ENCODE measurements at places on chromosomes 5 and 9.

DNA sequence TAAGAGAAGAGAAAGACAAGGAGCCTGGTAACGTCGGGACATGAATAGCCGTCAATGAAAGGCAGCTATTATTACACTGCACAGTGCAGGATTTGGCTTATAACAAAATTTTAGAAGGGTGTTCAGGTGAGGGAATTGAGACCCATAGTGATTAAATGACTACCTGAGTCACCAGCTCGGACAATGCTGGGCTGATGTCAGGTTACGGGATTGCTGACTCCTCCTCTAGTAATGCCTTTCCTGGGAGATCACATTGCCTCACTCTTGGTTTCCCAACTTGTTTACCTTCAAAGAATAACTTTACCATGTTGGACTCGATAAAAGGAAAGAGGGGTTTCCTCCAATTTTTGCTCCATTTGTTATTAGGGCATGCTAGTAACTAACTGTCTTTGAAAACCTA lies 132.6 kb downstream of the GHR start:
- DNase-seq = no peak

DNA sequence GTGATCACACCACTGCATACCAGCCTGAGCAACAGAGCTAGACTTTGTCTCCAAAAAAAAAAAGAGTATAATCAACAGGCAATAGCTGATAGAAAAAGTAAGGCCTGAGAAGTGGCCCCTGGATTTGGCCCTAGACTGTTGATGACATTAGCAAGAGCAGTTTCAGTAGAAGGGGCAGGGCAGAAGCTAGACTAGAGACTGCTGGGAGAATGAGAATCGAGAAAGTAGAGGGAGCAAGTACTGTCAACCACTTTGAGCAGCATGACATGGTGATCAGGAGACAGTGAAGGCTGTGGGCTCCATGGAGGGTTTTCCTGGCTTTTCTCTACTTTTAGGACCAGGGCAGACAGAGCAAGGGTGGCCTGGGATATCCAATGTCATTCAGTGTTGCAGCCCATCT lies 34.9 kb upstream of the B4GALT1 start:
- DNase-seq = no peak

GRCh38 chr9:92616199-92616641 lies 53.7 kb downstream of the IPPK start:
- no peak for DNase-seq

GRCh38 chr5:81068635-81069034 lies 108.5 kb downstream of the RASGRF2 start:
- DNase-seq = no peak

DNA sequence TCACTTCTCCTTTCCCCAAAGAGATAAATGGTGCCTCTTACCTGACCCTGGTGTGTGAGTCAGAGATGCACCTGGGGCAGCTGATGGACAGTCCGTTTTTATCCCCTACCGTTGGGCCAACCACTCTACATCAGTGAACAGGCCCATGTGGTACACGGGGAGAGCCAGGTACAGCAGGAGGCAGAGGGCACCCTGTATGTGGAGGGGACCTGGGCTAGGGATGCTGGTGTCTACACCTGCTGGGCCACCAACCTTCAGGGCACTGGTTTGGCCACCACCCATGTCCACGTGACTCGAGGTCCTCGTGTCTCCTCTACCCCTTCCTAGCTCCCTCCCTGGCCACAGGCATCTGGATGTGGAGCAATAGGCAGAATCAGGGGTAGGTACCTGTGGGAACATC lies 22.7 kb upstream of the ANXA6 start:
- DNase-seq = no peak

DNA sequence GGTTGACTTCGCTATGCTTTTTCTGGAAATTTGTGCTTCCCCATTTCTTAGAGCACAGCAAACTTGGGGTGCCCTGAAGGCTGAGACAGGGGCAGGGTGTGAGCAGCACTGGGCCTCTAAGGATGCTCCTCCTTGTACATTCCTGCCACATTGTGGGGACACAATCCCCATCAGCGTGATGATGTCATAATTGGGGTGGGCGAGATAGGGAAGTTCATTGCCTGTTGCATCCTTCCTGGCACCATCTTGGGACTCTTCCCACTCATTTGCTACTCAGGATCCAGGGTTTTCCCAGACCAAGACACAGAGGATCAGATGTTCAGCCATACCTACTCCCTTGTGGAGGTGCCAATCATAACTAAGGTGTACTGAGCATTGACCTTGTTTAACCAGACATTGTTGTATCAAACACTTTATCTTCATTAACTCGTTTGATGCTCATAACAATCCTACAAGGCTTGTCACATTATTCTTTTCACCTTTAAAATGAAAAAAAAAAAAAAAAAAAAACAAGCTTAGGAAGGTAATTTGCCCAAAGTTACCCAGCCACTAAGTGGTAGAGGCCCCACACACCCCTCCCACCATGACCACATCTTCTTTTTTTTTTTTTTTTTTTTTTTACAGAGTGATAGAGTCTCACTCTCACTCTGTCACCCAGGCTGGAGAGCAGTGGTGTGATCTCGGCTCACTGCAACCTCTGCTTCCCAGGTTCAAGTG lies 87.6 kb downstream of the UGCG start:
- no peak for DNase-seq

- DNase-seq = no peak
These were observed 273.9 kb upstream of the IRX2 start for GRCh38 chr5:3025392-3025791.

DNA sequence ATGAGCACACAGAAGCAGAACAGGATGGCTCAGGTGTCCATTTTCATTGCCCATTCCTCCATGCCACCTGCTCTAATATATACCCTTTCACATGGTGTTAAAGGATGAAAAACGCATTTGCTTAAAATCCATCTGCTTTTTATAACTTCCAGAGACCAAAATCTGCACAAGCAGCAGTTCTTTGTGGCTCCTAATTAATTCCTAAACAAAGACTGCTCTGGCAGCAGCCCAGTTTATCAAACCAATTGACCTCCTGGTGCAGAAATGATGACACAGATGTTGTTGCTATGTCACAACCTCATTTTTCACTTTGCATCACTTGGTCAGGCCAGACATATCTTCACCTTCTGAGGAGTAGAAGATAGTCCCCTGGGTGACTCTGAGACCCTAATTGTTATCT lies 141.2 kb downstream of the ASTN2 start:
- no peak for DNase-seq

DNA sequence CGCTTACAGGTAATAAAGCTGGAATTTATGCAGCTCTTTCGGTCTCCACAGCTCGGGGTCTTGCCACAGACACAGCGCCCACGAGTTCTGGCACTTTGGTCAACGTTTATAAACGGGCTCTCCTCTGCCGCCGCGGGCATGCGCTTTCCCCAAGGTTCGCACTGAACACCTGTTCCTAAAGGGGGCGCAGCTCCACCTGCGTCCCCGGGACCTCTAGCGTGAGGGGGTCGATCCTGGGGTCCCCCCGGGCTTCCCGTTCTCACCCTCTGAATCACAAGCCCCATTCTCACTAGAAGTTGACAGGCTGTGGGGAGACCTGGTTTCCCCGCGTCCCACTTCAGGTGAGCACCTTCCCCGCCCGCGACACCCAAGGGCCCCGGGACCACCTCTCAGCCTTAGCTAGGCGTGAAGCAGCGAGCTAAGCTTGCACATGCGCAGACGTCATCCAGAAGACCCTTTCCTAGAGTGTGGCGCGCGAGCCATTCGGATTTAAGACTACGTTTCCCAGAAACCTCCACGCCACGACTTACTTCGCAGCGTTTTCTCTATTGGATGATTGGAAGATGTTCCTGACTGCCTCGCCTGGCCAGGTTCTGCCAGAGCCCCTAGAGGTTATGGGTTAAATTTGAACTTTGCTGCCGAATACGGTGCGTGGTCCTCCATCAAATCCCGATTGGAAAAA lies 21.3 kb upstream of the ZNF782 start:
- no peak for DNase-seq

DNA sequence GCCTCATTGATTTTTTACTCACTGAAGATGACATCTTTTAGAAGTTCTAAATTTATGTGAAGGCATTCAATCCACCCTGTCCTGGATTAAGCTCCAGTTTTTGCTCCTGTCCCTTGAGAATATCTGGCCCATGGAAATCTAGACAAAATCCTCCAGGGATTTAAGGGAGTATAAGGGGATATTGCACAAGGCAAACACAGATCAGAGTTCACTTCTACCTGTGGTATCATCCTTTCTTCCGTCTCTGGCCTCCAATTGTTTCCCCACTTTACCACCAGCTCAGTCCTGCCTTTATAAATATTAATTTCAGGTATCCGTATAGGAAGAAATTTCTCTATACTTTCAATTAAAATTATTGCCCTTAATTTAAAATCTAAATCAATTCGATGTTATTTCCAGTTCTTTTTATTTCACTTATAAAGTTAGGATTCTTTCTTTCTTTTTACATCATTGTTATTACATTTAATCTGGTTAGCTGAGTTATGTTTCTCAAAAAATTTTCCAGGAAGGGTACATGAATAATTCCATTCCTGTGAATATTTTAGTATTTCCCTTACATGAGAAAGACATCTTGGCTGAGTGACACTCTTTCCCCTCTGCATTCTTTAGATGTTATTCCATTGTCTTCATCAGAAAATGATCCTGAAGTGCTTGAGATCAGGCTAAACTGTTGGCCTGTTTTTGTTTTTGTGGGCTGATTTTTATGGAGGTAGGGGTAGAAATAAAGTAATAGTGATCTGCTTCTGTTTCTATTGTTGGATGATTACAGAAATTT lies 194.3 kb upstream of the MAP3K1 start:
- no peak for DNase-seq

DNA sequence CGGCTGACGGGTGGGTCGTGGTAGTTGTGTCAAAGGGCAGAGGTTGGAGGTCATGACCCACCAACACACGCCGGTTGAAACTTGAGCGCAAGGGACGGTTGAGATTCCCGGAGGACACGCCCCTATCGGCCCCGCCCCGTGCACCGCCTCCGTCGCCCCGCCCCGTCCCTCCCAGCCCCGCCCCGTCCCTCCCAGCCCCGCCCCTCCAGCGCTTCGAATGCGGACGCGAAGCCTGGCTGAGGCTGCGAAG lies 226 bp upstream of the RANBP17 start:
- no peak for DNase-seq

DNA sequence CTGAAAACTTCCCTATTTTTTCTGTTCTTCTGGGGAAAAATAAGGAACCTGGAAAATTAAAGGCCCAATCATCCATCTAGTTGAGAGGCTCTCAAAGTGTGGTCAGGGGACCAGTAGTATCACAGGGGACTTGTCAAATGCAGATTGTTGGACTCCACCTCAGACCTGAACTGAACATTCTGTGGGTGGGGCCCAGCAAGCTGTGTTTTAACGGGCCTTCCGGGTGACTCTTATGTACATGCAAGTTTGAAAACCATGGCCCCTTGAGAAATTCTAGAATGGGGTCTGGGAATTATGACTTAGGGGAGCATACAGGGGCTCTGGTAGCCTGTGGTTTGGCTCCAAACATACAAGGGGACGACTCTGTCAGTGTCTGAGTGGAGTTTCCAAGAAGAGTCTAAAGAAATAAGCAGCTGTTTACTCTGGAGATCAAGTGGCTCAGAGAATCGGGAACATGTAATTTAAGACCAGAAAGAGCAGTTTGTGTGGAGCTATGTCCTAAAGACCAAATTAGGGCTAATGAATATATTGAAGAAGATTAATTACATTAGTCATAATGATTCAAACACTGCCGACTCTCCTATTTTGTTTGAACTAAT lies 177.4 kb downstream of the SLC28A3 start:
- no peak for DNase-seq

- no peak for DNase-seq
These were observed 9.2 kb downstream of the NPR3 start for GRCh38 chr5:32720300-32720699.

DNA sequence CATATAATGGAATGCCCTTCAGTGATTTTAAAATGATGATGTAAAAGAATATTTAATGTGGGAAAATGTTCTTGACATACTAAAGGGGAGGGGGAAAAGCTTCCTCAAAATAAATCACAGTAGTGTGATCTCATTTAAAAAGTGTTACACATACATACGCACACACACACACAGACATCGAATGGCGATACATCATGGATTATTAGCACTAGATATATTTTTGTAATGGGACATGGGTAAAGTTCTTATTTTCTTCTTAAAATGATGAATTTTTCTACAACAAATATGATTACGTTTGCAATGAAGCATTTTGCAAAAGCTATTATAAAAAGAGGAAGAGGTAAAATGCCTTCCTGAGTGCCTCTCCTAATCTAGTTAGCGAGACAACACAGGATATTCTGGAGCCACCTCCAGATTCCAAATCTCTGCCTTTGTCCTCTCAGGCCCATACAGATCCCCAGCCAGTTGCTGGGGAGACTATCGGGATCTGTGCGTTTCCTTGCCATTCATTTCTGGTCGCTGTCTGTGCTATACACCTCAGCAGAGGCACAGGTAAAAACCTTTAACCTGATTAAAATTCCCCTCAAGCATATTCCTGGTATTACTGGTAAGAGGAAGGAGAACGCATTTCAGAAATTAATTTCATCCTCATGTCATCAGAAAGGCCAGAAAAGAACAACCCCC lies 69.6 kb downstream of the SLC28A3 start:
- DNase-seq = no peak

GRCh38 chr5:109328626-109329025 lies 81.1 kb downstream of the PJA2 start:
- no peak for DNase-seq

- no peak for DNase-seq
These were observed 390.0 kb upstream of the IRX4 start for GRCh38 chr5:2272755-2273154.

DNA sequence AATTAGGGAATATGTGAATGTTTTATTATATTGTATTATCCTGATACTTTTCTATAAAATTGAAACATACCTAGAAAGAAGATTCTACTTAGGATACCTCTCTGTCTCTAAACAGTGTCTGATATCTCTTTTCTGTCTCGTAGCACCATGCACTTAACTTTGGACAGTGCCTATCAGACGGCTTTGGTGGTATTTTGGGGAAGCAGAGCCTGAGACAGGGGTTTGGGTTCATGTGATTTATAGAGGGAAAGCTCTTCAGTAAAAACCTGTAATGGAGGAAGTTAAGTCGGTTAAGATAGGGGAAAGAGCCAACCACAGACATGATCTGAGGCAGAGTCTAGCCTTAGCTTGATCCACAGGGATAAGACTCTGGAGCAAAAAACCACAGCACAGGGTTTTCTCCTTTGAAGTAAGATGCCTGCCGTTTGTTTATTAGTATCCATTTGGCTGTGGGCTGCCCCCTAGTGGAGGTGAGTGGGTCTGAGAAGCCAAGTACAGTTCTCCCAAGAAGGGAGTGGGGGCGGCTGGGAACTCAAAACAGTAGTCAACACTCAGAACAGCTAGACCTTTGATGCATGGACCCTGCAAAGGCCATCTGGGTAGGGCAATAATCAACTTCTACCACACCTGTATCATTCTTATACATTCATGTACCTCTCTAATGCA lies 141.2 kb upstream of the ASTN2 start:
- no peak for DNase-seq

GRCh38 chr9:127828262-127829031 lies 25.8 kb downstream of the FPGS start:
- DNase-seq = no peak

GRCh38 chr9:132214027-132214622 lies 52.3 kb downstream of the NTNG2 start:
- DNase-seq = no peak

Measured in activated T-helper 1 cell treated with Interleukin-2 at 50 U/mL for 16 hours (primary cell).